ENCODE measurements at places on chromosomes 3 and 15.

DNA sequence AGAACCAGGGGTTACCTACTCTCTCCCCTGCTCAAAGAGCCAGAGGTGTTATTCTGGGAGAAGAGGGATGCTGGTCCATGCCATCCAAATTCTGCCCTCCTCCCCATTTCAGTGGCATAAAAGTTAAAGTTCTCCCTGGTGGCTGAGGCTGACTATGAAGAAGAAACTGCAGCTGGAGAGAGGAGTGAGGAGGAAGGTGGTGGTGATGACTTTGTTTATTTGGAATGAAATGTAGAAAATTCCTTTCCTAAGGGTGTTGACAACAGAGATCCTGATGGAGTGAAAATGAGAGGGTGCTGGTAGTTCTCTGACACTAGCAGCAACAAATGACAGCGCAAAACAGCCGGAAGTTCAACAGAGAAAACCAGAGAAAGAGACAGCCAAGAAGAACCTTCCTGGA lies 100.4 kb downstream of the PCCB start:
- DNase-seq = no peak

DNA sequence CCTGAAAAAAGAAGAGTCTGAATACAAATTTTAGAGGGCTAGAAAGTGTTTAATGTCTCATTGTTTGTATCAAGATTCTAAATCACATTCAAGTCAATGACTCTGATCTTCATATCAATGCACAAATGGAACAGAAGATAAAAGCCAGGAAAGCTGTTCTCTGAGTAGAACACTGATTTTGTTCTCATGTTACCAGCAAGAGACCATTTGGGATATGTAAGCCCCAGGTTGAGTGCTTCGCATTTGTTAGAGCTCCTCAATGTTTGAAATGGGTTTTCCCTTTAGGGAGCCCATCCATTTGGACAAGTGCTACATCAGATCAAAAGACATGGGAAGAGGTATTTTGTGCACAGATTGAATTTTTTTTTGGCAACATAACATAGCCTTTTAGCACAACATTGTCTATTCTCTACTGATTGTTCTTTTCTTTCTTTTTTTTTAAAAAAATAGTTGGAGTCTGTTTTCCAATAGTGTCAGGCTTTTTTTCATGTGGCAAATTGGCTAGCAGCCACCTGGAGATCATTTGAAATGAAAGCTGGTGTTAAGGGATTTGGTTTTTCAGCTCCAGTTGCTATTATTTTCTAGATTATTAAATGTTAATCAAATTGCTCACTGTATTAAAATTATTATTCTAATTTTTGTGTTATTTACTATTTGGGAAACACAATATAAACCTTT lies 74.5 kb upstream of the ZPLD1 start:
- no peak for DNase-seq

DNA sequence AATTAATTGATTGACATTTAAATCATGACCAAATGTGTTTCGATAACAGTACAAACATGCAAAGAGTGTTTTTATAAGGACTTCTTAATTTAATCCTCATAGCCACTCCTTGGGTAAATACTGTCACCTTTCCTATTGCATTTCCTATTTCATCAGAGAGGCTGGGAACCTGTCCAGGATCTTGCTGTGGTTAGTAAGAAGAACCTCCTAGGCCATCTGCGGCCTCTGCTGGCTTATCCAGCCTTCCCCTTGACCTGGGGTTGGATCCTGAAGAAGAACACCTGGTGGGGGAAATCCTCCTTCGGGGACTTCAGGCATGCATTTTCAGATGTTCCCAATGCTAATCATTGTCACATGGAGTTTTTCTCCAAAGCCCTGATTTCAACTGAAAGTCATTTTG lies 25.5 kb downstream of the GLDN start:
- DNase-seq = no peak

GRCh38 chr3:62134061-62134496 lies 239.3 kb downstream of the FEZF2 start:
- DNase-seq = no peak

- no peak for DNase-seq
Observed at GRCh38 chr3:98326945-98327344, 26.7 kb upstream of the OR5K4 start.

DNA sequence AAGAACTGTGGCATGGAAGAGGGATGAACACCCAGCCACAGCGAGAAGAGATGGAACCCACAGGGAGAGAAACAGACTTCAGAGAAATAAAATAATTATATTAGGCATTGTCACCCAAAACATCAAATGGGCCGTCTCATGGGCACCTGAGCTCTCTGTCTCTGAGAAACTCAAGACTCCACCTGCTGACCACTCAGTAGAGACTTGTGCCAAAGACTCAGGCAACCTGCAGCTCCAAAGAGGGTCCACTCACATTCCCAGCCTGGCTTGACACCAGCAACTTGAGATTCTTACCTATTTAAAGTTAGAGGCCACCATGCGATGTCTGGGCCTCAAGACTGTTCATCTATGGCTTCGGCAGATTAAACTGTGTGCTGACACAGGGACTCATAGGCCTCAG lies 12.0 kb downstream of the SEMA5B start:
- no peak for DNase-seq

- no peak for DNase-seq
Observed at GRCh38 chr3:63892773-63893352, 19.3 kb downstream of the SCAANT1 start.

- DNase-seq = peak; percentile 14
Observed at GRCh38 chr15:40436892-40437751, 3.6 kb upstream of the BAHD1 start.

- no peak for DNase-seq
Observed at GRCh38 chr3:52019352-52020080, 23.8 kb upstream of the RPL29 start.

DNA sequence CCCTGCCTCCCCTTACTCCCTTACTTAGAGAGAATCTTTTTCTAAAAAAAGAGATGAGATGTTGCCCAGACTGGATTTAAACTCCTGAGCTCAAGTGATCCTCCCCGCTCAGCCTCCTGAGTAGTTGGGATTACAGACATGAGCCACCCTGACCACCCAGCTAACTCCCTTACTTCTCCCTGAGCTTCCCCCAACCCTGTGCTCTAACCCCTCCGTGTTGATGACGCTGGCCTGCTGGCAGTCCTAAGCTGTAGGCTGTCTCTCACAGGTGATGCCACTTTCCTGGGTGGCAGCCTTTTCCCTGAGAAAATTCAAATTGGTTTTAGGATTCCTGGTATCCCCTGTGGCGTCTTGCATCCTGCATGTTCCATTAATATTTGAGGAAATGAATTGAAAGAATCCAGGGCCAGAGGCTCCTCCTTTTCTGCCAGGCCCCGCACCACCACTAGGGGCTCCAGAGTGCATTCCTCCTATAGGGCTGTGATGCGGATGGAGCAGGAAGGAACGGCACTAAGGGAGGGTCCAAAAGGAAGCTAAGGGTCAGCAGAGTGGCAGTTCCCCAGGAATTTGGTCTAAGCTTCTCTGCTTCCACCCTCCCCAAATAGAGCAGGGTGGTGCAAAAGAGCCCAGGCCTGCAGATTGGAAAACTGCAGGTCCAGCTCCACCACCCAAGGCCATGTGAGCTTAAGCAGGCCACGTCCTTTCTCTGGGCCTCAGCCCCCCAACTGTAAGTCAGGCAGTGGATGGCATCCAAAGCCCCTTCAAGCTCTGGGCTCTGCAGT lies 101.1 kb downstream of the DAPK2 start:
- DNase-seq = peak; percentile 58

All from CD4-positive, alpha-beta T cell (primary cell).